ENCODE measurements at places on chromosomes 4 and X.

GRCh38 chr4:112327965-112328733 lies 31.0 kb downstream of the ALPK1 start:
- DNase-seq = no peak

GRCh38 chr4:176584031-176584606 lies 208.6 kb downstream of the VEGFC start:
- no peak for DNase-seq

DNA sequence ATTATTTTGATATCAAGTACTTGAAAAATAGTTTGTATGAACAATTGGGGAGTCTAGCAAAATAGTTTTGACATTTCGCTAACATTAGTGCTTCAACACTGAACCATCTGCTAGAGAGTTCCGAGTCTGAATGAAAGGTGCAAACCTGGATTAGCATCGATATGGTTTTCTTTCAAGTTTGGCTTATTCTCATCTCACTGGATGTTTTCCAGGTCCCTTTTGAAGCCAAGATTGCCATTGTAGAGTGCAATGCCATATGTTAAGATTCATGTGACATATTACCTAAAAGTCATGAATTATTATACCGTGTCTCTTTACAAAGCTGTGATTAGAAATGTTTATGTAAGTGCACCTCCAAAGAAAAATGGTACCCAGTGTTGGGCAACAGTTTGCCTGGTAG lies 36.8 kb upstream of the NAA11 start:
- no peak for DNase-seq

- peak; percentile 29 for DNase-seq
Observed at GRCh38 chrX:68686097-68686977, 38.9 kb downstream of the STARD8 start.

GRCh38 chr4:101104312-101105052 lies 242.8 kb downstream of the PPP3CA start:
- no peak for DNase-seq

DNA sequence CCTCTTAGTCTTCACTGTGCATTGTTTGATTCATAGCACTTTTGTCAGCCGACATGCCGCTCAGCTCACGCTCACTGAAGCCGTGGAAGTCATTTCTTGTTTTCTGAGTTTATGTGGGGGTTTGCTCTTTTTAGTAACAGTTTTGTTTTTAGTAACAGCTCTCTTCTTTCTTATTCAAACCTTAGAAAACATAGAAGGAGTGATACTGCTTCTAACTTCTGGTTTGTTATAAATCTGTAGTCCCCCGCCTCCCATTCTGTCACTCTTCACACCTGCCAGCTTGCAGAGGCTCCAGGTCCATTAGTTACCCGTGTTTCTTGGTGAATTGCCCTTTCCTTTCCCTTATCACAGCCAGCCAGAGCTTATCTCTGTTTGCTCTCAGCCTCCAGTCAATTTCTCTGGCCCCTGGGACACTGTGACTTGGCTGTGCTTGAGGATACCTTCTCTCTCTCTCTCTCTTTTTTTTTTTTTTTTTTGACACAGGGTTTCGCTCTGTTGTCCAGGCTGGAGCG lies 50.5 kb downstream of the GRK4 start:
- no peak for DNase-seq

- no peak for DNase-seq
Observed at GRCh38 chrX:50202539-50202938, 1.7 kb upstream of the AKAP4 start.

- no peak for DNase-seq
Observed at GRCh38 chr4:59818656-59819055, 1381.5 kb upstream of the ADGRL3 start.

- no peak for DNase-seq
Observed at GRCh38 chrX:78886550-78886949, 58.6 kb upstream of the P2RY10 start.

GRCh38 chrX:10549280-10549679 lies 71.1 kb downstream of the MID1 start:
- peak; percentile 49 for DNase-seq

GRCh38 chr4:176400816-176401461 lies 81.2 kb downstream of the SPCS3 start:
- DNase-seq = no peak

- DNase-seq = no peak
Observed at GRCh38 chrX:48179691-48180090, 16.9 kb downstream of the SSX5 start.

GRCh38 chr4:151324752-151325110 lies 674 bp downstream of the SH3D19 start:
- DNase-seq = peak; percentile 78

DNA sequence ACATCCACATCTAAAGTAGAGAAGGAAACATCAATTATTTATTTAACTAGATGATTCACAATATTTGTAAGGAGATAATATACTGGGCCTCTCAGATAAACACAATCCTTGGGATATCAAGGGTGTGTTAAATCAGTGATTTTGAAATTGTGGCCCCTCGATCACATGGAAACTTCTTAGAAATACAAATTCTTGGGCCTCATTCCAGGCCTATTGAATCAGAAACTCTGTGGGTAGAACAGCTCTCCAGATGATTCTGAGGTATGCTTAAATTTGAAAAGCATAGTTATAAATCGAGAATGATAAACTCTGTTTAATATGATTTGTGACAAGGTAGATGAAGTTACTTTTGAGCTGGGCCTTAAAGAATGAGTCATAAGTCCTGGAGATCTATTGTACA lies 64.3 kb upstream of the GPR174 start:
- DNase-seq = no peak

DNA sequence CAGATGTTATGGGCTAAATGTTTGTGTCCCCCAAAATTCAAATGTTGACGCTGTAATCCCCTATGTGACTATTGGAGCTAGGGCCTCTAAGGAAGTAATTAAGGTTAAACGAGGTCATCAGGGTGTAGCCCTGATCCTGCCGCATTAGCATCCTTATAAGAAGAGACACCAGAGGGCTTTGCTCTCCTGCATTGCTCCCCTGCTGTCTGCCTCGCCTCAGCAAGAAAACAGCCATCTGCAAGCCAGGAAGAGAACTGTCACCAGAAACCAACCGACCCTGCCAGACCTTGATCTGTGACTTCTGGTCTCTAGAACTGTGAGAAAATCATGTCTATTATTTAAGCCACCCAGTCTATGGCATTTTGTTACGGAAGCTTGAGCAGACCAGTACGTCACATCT lies 331.9 kb downstream of the DCTD start:
- no peak for DNase-seq

GRCh38 chr4:167117273-167117672 lies 117.0 kb downstream of the SPOCK3 start:
- no peak for DNase-seq

- DNase-seq = no peak
Observed at GRCh38 chr4:125624951-125625350, 310.2 kb downstream of the FAT4 start.

GRCh38 chr4:10074767-10075105 lies 41.9 kb downstream of the WDR1 start:
- DNase-seq = no peak

- DNase-seq = no peak
Observed at GRCh38 chr4:61336916-61337315, 136.8 kb downstream of the ADGRL3 start.

DNA sequence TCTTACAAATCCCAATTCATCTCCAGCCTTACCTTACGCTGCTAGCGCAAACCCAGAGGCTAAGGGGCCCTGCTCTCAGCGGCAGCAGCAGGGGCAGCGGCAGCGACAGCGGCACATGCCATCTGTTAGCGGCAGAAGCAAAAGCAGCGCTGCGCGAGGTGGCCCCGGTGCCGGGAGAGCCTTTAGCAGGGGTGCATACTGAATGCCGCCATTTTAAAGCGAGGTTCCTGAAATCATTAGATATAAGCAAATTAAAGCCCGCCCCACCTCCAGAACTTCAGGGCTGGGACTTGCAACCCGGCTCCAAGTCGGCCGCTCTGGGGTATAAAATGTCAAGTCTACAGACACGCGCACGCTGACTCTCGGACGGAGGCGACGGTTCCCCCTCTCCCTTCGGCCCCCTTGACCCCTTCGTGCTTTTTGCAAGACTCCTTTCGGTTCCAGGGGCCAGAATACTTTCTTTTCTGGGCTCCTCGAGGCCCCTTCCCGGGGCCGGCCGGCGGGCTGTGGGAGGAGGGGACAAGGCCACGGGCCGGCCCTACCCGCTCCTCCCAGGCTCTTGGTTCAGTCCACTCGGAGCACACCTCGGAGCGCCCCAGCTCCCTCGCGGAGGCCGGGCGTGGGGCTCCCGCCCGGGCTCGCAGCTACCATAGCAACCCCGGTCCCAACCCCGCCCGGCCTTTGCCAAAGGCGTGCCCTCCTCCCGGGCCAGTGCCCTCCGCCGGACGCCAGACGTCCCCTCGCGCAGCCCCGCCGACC lies at the start of gene MBNL3:
MBNL3 (minus strand) TSS at position 220 of the 759 bp plus-strand sequence. CDS start 49,427 bp downstream, outside the sequence.
- DNase-seq = peak; percentile 81

DNA sequence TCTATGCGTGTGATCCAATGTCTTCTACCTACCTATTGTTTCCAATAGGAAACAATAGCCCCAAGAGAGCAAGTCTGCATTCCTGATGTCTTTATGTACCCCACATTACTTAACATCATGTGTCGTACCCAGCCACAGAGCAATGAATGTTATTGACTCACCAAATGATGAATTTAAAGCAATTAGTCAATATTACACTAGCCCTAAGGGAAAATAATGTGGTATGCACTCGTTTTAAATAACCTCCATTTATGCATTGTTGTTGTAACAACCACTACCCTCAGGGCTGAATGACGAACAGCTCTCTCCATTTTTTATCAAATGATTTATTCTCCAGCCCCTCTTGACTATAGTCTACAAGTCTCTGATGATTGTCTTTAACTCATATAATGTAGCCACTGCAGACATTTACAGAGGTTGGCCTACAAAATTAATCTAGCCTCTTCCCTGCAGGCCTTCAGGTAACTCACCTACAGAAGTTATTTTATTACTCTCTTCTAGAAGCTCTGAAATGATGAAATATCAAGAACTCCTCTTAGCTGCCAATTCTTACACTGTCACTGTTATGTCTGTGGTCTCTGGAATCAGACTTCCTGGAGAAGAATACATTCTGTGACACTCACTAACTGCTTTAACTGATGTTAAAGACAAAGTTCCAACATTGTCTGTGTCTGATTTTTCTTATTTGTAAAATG lies 601.7 kb upstream of the GRIA3 start:
- DNase-seq = no peak

GRCh38 chr4:4574052-4574451 lies 32.2 kb upstream of the STX18 start:
- peak; percentile 16 for DNase-seq

DNA sequence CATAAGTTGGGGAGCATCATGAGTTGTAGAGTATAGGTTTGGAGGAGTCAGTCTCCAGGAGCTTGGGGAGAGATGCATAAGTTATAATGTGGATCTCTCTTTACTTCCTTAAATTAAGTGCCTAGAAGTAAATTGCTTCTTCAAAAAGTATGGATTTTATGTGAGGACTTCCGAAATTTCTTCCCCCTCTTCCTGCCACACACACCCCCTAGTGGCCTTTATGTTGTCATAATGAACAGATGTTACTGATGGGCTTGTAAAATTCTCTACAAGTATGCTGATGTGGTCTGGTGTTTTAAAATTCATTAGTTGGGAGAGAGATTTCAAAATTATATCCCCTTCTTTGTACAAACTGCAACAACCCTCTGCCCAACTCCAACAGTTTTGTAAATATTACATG lies 2.3 kb upstream of the METTL14 start:
- DNase-seq = no peak

DNA sequence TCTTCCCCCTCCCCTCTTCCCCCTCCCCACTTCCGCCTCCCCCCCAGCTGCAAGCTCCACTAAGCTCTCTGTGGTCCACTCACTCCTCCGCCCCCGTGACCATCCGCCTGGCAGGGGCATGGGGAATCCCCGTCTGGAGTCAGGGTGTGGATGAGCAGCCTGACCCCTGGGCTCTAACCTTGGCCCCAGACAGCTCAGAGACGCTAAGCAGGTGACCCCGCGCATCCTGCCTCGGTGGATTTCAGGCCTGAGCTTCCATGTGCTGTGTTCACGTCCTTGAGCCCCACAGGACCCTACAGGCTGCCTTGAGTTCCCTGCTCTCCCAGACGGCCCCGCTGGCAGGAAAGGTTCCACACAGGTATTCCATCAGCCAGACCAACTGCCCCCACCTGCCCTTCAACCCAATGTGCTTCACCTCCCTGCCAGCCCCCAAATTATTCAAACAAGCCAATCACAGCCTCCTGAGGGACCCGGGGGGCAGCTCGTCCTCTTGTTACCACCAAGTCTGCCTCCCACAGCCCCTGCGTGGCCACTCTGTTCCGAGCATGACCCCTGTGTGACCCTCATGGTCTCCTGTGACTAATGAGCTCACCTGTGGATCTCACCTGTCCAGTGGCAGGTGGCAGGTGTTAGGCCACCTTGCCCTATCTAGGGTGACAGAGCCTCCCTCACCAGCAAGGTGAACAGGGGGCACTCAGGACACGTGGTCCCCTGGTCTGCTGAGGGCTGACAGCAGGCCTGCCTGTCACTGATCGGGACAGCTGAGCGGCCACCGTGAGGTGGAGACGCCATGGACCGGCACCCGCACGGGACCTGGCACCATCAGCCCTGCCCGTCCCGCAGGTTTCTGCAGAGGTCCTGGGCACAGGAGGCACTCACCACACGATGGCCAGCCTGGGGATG lies 73.2 kb upstream of the MXD4 start:
- DNase-seq = no peak

DNA sequence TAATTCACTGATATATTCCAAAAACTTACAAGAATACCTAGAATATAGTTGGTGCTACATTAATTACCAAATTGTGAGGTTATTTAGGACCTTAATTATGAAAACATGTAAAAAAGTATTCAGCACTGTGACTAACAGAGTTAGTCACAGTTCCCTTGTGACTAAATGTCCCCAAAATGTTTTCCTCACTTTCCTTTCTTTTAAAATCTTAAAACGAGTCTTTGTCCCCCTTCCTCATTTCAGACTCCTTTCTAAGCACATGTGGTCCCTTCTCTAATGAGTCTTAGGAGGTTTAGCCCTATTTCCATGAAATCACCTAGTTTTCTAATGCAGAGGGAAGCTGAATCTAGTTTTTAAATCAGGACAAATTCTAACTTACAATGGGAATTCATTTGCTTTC lies 175.0 kb downstream of the PPP3CA start:
- DNase-seq = no peak

GRCh38 chr4:80926446-80926845 lies 104.1 kb upstream of the BMP3 start:
- no peak for DNase-seq

GRCh38 chr4:59671037-59671436 lies 1529.1 kb upstream of the ADGRL3 start:
- DNase-seq = no peak

- no peak for DNase-seq
Observed at GRCh38 chrX:104660092-104660491, 94.1 kb downstream of the IL1RAPL2 start.

DNA sequence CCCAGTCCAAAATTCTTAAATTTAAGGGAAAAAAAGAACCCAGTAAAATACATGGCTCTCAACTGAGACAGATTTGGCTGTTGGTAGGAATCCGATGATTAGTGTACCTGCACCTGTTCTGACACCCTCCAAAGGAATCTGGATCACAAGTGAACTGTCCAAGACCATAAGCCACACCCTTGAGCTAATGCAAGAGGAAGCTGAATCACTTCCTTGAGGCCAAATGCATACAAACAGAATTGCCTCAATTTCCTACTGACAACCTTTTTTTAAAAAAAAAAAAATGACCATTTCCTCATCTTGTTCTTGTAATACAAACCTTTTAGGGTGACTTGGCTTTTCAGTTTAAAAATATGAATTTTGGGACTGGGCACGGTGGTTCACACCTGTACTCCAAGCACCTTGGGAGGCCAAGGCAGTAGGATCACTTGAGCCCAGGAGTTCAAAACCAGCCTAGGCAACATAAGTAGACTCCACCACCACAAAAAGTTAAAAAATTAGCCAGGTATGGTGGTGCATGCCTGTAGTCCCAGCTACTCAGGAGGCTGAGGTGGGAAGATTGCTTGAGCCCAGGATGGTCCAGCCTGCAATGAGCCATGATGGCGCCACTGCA lies 10.7 kb upstream of the FBXL5 start:
- peak; percentile 25 for DNase-seq
